NCI-H524 (cell line): ENCODE measurements at places on chromosomes 4 and X.

- no peak for DNase-seq
These were observed 173.5 kb downstream of the DCLK2 start for GRCh38 chr4:150251752-150252190.

DNA sequence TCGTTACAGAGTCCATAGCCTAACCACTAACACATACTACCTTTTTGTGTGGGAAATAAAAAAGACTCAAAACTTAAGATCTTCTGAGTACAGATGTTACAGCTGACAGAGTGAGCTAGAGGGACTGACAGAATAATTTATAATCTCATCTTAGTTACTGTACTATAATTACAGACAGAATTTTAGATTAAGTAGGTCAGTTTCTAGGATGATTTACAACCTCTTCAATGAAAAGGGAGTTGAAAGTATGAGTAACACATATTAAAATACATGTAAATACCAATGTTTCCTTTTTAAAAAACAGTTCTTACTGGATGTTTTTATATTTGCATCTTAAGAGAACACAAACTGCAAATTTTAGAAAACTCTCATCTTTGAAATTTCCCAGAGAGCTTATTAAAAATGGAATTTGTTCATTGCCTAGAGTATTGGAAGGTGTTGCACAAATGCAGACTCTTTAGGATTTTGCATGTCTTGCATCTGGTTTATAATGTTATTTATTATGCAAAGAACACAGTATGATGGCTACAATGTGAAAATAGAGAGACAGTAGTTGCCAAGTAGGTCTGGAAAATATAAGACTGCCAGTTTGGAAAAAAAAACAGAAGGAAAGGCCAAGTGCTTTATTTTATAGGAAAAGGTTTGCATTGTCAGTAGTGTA lies 24.2 kb upstream of the CCNG2 start:
- no peak for DNase-seq

DNA sequence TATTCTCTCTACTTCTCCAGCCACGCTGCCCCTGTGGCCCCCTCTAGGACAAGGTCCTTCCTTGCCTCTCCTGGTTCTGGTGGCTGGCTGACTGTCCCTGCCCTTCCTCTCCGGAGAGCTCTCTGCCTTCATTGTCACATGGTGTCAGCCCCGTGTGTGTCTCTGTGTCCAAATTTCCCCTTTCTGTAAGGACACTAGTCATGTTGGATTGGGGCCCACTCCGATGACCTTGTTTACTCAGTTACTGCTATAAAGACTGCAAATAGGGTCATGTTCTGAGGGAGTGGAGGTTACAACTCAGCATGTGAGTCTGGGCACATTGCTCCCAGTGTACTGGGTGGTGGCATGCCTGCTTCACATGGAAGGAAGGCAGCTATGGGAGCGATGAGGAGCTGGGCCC lies 129.5 kb upstream of the PSAPL1 start:
- DNase-seq = no peak

DNA sequence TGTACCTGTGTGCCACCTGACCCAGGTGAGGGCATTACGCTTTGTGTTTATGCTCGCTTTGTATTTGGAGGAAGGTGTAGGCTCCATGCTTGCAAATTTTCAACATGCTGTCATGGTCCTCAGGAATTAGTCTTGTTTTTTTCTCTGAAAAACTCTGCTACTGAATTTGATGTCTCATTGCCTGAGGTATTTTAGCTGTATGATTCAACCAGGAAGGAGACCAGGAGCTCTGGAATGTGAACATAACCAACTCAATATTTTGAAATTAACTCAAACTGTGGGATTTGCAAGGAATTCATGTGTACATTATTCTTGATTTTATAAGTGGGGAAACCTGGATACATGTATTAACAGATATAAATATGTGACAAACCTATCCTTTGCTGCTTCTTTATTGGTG lies 134.1 kb downstream of the SLC4A4 start:
- no peak for DNase-seq

DNA sequence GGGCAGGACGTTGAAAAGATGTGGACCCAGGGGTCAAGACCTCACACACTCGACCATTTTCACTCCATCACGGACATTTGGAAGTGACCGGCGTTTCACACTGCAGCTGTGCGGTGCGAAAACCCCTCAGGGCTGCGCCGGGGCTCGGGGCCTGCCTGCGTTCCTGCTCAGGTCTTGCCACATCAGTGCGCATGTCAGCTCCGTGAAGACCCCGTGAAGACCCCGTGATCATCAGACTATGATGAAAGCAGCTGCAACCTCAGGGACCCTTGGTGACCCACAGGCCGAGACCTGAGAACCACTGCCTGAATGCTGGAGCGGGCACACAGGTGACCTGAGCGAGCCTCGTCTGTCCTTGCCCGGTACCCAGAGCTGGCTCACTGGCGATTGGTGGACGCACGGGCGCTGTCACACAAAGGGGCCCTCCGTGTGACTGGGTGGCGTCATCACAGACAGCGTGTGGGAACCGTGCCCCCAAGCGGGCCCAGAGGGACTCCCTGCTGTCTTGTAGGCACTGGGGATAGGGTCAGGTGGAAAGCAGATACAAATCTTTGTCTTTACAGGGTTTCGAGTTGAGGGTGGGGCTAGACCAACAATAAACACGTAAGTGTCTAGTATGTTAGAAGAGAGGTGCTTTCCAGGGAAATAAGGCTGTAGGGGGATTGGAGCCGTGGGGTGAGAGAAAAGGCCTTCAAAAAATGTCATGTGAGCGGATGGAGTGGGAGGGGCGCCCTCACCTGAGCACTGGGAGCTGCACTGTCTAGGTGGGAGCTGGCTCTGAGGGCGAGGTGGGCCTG lies 12.7 kb downstream of the MSANTD1 start:
- no peak for DNase-seq

- no peak for DNase-seq
These were observed 16.4 kb downstream of the FHL1 start for GRCh38 chrX:136163689-136164088.

GRCh38 chr4:30856795-30857564 lies 136.8 kb downstream of the PCDH7 start:
- no peak for DNase-seq

GRCh38 chr4:145829629-145830395 lies 108.8 kb downstream of the ZNF827 start:
- DNase-seq = no peak

GRCh38 chr4:24731448-24731847 lies 63.9 kb upstream of the SOD3 start:
- no peak for DNase-seq

DNA sequence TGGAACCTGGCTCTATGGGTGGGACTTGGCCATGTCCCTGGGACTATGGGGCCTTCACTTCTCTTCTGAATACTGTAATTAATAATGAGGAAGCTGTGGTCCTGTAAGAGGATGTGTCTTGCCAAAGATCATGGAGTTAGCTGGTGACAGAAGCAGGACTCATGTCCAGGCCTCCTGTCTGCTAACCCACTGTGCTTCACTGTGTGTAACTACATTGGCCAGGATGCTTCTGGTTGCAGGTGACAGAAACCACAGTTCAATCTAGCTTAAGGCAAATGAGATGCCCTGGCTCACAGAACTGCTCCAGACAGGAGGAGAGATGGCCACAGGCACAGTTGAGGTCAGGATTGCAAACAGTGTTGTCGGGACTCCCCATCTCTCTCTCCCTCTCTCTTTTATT lies 3.1 kb downstream of the MTMR1 start:
- DNase-seq = no peak

DNA sequence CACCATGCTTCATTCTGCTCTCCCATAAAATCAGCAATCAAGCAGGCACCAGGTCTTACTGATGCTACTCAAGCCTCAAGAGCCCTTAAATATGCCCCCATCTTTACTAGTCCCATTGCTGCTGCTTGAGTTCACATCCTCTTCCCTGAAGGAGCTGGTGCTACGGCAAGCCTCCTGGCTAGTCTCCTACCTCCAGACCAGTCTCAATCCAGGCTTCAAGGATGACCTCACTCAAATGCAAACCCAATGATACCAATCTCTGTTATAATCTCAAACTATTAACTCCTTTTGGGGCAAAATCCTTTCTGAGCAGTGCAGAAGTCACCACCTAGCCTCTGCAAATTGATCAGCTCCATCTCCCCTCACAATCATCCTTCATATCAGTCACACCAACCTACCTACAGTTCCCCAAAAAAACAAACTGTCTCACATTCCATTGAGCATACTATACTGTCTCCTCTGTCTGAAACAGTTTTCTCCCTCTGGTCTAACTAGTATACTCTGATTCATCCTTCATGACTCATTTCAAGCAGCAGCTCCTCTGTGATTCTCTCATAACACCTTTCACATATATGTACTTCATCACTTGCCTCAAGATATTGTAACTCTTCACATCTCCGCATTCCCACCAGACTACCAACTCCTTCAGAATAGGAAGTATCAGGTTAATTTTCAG lies 30.0 kb downstream of the PAPSS1 start:
- no peak for DNase-seq

- DNase-seq = no peak
These were observed 10.2 kb downstream of the BEND2 start for GRCh38 chrX:18210470-18210869.

DNA sequence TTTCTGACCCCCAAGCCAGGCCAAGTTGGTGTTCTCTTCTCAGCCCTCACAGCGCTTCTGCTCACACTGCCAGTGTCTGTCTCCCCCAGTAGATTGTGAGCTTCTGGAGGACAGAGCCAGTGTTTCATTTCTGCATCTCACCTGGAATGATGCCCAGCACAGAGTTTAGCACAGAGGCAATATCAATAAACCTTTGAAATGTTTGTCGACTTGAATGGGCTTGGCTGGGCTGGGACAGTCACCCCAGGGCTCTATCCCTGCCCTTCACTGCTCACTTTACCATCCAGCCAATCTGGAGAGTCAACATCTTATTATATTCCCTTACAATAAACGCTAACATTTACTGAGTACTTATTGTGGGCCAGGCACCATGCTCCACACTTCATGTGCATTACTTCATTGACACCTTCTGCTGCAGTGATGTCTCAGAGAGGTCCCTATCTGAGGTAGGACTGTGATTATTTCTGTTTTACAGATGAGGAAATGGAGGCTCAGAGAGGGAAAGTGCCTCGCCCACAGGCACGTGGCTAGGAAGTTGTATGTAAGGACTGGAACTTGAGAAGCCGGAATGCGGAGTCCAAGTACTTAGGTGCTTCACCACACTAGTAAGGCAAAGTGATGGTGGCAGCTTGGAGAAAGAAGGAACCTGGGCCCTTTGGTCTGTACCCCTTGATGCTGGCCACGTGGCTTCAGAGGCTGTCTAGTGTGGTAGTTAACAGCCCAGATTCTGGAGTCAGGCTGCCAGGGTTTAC lies 19.5 kb downstream of the EFNB1 start:
- no peak for DNase-seq

GRCh38 chr4:38464328-38464727 lies 199.7 kb upstream of the KLF3 start:
- DNase-seq = no peak

DNA sequence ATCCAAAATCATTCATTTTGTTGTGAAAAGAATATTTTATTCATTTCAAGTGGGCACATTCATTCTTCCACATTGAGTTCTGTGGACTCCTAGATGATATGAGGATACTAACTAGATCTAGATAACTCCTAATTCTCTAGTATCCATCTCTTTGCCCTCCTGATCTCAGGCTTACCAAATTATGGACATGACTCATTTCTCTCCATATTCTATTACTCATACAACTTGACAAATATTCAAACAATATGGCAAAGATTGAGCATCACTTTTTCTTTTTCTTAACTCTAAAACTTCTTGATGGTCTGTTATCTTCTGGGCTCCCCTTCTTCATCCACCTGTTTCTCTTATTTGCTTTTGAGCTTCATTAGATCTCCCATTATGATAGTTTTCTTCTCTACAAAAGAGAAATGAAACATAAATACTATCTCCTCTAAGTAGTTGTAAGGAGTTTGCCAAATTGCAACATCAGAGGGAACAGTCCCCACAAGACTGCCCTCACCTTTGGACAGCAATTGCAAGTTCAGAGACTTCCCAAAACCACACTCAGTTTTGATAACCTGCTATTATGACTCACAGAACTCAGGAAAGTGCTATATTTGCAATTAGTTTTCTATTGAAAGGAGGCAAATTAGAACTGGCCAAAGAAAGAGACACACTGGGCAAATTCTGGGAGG lies 422.9 kb downstream of the SPRY1 start:
- no peak for DNase-seq

DNA sequence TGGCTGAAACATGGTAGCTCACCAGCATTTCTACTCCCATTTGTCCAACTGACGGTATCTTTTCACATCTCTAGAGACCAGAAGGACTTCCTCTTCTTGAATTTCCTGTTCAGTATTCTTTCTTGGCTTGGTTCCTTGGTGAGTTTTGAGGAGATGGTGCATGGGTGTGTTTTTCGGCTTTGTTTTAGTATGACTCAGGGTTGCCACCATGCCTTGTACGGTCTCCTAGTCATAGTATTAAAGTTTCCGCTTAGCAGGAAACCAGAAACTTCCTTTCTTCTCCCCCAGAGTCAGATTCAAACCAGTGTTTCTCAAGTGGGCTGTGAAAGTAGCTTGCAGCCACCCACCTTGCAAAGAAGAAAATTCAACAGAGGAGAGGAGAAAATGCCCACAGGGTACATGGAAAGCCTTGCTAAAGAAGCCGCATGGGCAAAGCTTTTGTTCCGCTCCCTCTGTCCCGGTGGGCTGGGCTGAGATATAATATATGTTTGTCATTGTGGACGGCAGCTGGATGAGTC lies 5.7 kb downstream of the CD99 start:
- DNase-seq = no peak

DNA sequence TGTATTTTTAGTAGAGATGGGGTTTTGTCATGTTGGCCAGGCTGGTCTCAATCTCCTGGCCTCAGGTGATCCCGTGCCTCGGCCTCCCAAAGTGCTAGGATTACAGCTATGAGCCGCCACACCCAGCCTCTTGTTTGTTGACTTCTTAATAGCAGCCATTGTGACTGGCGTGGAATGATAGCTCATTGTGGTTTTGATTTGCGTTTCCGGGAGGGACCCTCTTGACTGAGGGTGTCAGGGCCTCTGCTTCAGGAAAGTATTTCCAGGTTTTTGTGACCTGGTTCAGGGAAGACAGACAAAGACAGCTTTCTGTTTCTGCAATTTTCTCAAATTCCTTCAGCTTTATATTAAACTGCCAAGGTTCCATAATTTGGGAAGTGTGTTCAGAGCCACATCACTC lies 15.1 kb downstream of the CSF2RA start:
- DNase-seq = no peak

GRCh38 chr4:42605264-42605663 lies 51.6 kb downstream of the ATP8A1 start:
- DNase-seq = peak; percentile 60

DNA sequence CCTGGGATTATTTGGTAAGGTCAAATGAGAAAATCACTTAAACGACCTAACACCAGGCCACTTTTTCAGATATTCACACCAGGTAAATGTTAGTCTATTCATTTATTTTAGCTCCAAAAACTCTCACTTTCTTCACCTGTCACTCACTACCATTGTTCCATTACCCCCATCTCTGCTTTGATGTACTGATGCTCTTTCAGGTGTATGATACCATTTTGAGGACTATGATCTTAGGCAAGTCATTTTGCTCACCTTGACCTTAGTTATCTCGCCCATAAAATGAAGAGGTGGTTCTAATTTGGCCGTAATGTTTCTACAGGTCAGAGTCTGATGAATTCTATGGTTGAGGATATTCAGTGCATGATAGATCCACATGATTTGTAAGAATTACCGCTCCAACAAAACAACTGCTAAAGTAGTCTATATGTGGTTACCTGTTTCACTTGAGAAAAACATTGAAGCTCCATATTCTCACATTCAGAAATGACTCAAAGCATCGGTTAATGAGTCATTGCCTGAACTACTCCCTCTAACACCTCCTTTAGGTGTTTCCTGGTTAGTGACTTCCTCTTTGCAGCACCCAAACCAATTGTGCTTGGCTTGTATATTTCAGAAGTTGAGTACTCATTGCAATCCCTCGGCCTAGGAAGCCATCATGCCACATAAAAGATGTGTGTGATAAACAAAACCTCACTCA lies 4.5 kb downstream of the DTHD1 start:
- DNase-seq = no peak

GRCh38 chr4:100804576-100805360 lies 286.9 kb upstream of the EMCN start:
- no peak for DNase-seq
